ENCODE measurements at places on chromosomes 2 and 18. TPM values are rescaled to one million over a fixed set of nuclear protein-coding genes. Genes with fewer than 3 reads are reported as not detected.

HOXD12 gene
- 0.30 TPM for polyA plus RNA-seq

- no peak for DNase-seq
These were observed 34.8 kb upstream of the MGAT5 start for GRCh38 chr2:134218930-134219658.

GRCh38 chr2:55296393-55296792, 27.4 kb upstream of the MTIF2 start:
- no peak for DNase-seq

- no peak for DNase-seq
These were observed 4.2 kb upstream of the LANCL1 start for GRCh38 chr2:210480764-210481163.

FAM237A gene
- polyA plus RNA-seq, result not detected

DNA sequence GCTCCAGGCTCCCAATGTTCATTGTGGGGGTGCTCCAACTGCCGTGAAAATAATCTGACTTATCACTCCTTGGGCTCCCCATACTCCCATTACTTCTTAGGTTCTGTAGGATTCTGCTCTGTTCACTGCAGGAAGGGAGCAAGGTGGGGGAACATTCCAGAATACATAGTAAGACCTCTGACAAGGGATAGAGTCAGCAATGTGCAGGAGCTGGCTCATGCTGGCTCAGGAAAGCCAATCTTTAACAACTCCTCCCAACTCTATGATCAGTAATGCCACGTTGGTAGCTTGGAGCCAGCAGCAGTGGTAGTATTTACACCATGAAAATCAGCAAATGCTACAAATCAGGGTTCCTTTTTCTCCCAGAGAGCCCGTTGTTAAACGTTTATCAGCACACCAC, 44.4 kb downstream of the FECH start:
- DNase-seq, result no peak

DNA sequence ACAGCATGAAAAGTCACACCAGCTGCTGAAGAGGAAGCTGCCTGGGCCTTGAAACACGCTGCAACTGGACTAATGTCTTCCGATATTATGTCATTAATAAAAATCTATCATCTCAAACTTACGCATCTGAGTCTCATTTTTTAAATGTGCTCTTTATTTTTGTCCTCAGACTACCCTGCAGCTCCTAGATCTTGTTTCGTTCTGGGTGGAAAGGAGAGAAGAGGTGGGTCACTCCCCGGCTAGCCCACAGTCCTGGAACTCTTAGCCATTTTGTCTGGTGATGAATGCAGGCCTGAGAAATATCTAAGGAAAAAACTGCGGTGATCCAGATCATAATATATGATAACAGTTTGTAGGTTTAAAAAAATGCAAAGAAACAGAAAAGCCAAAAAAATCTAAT, 73.3 kb downstream of the TXNL1 start:
- no peak for DNase-seq
